ENCODE measurements at places on chromosomes 16 and 17.

- no peak for DNase-seq
These were observed 239.0 kb downstream of the SNX29 start for GRCh38 chr16:12215277-12216105.

GRCh38 chr17:75773808-75774470, 8.9 kb upstream of the GALK1 start:
- DNase-seq: no peak

- DNase-seq: no peak
These were observed 17.7 kb upstream of the TOM1L1 start for GRCh38 chr17:54882950-54883349.

DNA sequence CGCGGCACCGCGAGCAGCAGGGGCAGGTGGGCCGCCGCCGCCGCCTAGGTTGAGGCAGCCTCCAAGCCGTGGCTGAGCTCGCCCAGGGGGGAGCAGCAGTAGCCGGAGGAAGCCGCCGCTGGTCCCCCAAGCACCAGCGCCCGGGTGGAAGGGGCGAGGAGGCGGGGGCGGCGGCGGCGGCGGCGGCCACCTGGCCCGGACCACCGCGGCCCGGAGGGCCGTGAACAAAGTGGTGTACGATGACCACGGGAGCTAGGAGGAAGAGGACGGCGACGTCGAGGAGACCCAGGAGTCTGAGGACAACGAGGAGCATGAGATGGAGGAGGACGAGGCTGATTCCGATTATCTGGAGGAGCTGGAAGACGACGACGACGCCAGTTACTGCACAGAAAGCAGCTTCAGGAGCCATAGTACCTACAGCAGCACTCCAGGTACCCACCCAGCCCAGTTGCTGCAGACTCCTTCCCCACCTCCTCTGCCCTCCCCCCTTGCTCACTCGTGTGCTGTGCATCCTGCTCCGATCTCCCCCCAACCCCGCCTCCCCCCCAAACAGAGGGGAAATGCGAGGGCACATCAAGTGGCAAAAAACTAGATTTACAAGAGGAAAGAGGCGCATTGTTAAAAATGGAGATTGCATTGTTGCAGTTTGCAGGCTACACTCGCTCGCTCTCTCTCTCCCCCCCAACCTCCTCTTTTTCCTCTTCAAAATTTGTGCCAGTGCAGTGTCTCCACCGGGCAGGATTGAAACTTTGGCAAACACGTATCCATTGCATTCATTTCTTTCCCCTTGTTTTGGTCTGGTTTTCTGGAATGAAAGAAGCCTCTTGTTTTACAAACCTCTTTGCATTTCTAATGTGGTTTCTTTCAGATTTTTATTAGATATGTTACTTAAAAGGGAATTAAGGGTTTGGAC, 41.8 kb upstream of the AMZ2 start:
- no peak for DNase-seq

- no peak for DNase-seq
These were observed 5.7 kb upstream of the FLYWCH1 start for GRCh38 chr16:2905988-2906387.

- no peak for DNase-seq
These were observed 73.9 kb downstream of the ZDHHC7 start for GRCh38 chr16:84937196-84938005.

DNA sequence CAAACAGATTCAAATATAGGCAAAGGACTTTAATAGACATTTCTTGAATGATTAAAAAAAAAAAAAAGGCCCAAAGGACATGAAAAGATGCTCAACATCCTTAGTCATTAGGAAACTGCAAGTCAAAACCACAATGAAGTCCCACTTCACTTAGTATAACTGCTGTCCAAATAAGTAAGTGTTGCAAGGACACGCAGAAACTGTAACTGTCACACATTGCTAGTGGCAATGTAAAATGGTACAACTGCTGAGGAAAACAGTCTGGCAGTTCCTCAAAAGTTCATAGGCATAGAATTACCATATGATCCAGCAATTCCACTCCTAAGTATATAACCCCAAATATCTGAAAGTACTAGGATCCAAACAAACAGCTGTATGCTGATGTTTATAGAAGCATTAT, 112.7 kb downstream of the BRIP1 start:
- DNase-seq: no peak

GRCh38 chr17:11622492-11622891, 24.2 kb downstream of the DNAH9 start:
- DNase-seq: no peak

- no peak for DNase-seq
These were observed 15.8 kb upstream of the ITGAM start for GRCh38 chr16:31243734-31244670.

DNA sequence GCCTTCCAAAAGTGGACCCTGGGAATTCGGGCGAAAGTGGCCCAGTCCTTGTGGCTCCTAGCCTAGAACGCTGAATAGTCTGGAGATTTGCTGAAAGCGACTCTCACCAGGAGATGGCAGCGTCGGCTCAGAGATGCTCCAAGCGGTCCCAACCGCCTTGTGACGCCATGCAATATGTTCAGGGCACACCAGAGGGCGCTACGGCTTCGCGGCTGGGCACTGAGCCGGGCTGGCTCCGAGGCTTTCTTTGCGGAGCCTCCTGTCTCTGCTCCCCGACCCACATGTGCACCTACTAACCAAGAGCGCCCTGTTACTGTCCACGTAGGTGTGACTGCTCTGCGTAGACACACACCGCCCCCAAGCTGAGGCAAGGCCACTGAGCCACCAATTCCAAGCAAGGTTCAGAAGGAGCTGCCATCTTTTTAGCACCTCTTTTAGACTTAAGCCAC, 36.9 kb downstream of the SYCE1L start:
- peak; percentile 69 for DNase-seq

GRCh38 chr16:21608639-21609328, 9.4 kb downstream of the METTL9 start:
- DNase-seq: no peak

GRCh38 chr17:14156689-14157088, 80.0 kb downstream of the CDRT15 start:
- DNase-seq: no peak

DNA sequence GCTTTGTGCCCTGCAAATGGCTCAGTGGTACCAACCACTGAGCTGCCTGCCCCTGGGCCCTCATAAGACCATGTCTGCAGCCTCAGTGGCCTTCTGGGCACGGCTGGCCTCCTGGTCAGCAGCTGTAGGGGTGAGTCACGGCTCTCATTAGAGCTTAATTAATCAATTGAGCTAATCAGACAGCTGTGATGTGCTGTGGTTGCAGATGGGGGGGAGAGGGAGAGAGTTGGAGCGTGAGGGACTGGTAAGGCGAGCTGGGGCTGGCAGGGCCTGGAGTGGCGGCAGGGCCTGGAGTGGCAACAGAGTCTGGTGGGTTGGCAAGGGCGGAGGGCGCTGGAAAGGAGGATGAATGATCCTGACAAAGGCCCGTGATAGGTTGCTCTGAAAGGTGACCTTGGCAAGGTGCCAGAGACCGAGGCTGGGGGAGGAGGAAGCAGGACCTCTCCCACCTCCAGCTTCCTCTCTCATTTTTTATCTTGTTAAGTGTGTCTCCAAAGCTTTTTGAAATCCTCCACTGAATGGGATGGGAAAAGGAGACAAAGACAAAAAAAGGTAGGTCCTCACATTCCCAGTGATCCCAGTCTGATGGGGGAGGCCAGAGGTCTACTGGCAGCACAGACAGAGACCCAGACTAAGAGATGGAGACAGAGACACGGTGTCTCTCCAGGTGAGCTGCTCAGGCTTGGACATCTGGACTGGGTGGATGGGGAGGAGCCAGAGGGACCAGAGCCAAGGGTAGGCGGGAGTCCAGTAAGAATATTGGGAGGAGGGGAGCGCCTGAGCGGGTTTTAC, 41.6 kb downstream of the DCAKD start:
- no peak for DNase-seq

DNA sequence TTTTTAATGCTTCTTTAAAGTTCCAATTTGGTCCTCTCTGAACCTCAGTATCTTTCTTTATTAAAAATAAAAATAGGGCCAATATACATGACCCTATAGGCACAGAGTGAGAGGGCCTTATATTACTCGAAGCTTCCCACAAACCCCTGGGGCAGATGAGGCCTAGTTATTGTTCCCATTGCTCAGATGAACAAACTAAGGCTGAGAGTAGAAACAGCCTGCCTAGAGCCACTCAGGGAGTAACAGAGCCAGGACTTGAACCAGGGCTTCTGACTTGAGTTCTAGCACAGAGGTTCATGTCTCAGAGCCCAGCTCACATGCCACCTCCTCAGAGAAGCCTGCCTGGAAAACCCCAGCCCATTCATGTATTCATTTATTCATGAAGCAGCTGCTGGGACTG, 7.7 kb downstream of the BCL7C start:
- DNase-seq: no peak

DNA sequence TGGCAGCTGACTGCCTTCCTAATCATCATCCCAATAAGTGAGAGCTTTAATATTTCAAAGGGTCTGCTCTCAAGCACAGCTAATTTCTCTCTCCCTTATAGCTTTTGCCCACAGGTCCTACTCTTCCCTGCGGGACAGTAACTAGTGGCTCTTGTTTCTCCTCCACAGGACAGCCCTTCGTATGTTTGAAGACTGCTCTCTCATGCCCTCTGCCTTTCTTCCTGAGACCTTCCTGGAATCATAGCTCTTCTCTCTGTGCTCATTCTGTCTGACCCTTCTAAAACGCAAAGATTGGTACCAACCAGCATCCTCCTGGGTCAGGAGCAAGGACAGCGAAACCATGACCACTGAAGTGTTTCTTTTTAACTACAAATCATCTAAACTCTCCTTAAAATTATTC, 168.9 kb downstream of the GRIN2A start:
- DNase-seq: no peak

- DNase-seq: no peak
These were observed 26.1 kb downstream of the CDIP1 start for GRCh38 chr16:4512473-4512872.

- no peak for DNase-seq
These were observed 100.9 kb downstream of the PARN start for GRCh38 chr16:14529010-14529669.

GRCh38 chr16:17329391-17329790, 141.4 kb downstream of the XYLT1 start:
- no peak for DNase-seq

GRCh38 chr16:11750056-11750455, 7.4 kb upstream of the TXNDC11 start:
- DNase-seq: no peak

- DNase-seq: no peak
These were observed 47.4 kb upstream of the CDYL2 start for GRCh38 chr16:80851831-80852230.

GRCh38 chr17:65222214-65222738, 85.1 kb downstream of the RGS9 start:
- no peak for DNase-seq

GRCh38 chr17:30964876-30965275, 6.0 kb upstream of the RNF135 start:
- DNase-seq: no peak

- no peak for DNase-seq
These were observed 6.8 kb downstream of the MGRN1 start for GRCh38 chr16:4631444-4631843.

DNA sequence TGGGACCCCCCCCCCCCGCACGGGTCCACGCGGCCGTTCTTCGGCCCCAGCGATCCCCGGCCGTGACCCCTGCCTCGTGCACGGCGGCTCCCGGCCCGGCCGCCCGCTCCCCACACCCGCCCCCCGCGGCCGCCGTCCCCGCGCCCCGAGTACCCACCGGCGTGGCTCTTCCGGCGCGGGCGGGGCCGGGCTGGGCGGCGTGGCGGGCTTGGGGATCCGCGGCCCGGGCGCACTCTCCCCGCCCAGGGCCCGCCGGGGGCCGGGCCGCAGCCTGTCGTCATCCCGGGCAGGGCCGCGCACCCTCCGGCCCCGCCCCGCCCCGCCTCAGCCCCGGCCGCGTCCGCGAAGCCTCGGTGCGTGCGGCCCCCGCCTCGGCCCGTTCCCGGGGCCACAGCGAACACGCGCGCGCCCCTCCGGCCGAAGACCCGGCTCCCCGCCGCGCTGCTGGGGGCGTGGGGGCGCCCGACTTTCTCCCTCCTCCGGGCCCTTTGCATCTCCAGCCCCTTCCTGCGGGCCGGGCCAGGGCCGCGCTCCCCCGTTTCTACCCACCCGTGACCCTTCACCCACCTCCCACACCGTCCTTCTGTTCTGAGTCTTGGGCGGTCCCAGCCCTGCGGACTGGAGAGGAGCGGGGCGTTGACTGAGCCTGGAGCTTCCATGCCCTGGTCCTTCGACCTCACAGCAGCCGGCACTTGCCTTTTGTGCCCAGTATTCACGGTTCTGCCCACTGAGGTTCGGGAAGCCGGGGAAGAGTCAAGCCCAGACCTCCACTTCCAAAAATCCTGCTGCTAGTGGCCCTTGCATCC, 840 bp downstream of the MYO1C start:
- DNase-seq: peak; percentile 37

GRCh38 chr16:30397056-30397455, 1.8 kb downstream of the ZNF48 start:
- DNase-seq: no peak

All from effector memory CD4-positive, alpha-beta T cell (primary cell).